ENCODE measurements at places on chromosomes 4 and X.

DNA sequence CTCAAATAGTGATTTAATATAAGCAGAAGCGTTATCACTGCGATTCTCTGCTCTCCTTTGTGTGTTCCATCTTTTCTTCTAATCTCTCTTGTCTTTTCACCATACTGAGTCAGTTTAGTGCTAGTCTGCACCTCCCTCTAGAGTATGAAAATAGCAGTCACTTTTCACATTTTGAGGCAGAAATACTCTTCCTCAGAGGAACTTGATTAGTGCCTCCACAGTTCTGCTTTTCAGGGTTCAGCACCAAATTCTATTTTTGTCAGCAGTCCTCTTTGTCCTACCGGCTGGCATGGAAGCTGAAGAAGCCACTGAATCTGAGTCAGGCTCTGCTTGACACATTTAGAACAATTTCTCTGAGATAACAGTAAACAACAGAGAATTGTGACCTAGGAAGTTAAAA is 49.7 kb upstream of the ANKRD17 start:
- no peak for DNase-seq

DNA sequence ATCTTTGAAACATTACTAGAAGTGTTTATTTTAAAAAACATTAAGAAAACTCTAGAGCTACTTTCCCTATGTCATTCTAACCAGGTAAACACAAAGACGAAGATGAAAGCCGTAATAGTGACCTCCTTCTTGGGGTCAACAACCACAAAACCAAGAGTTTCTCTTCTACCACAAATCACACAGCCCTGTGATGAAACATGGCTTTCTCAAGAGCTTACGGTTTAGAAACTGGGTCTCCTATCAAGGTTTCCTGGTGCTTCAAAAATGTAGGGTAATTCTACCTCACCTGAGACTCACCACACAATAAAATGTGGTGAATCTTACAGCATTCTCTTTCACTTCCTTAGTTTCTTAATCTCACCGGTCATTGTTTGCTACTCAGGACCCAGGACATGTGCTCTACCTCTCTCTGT is 50.9 kb downstream of the CORIN start:
- no peak for DNase-seq

- no peak for DNase-seq
Observed at GRCh38 chr4:57147335-57148060, 37.3 kb upstream of the IGFBP7 start.

GRCh38 chr4:1249731-1250526 is 999 bp upstream of the CTBP1 start:
- no peak for DNase-seq

- no peak for DNase-seq
Observed at GRCh38 chr4:11765849-11766453, 337.3 kb upstream of the HS3ST1 start.

DNA sequence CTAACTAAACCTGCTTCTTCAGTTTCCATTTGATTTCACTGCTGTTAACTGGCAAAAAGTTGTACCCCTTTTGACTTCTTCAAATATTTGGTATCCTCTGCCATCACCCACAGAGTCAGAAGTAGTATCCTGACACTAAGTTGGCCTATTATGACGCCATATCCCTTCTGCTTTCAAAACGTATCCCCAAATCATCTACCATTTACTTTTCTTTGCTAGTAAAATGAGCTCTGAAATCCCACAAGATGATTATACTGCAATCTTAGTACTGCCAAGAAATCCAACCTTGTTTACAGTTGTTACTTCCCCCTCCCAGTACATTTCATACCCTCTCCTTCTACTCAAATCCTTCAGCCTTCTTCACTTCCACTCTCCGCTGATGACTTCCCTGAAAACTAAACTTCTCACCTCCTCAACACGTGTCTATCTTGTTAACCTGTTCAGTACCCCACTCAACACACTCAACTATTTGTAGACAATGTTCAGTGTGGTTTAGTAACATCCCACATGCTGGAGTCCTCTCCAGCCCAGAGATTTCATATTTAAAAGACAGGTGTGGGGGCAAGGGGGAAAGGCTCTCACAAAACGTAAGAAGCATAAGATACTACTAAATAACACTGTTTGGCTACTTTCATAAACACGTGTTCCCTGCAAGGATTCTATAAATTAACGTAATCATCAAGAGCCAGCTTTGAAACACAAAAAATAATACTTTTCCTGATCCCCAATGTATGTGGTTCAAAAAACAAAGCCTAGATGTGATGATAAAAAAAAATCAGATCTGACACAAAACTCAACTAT is 1.3 kb downstream of the NAF1 start:
- DNase-seq = no peak

GRCh38 chrX:15564981-15565579 is 35.7 kb downstream of the ACE2 start:
- DNase-seq = peak; percentile 57

- no peak for DNase-seq
Observed at GRCh38 chr4:162075726-162076125, 88.1 kb downstream of the FSTL5 start.

- no peak for DNase-seq
Observed at GRCh38 chr4:72208421-72209075, 176.7 kb downstream of the NPFFR2 start.

- DNase-seq = no peak
Observed at GRCh38 chr4:122360754-122361153, 18.1 kb upstream of the ADAD1 start.

GRCh38 chrX:115289465-115289864 is at the start of gene LUZP4:
TSS of gene LUZP4 (plus strand) at chrX:115289715. CDS start at chrX:115289760, 45 bp downstream.
- DNase-seq = no peak

DNA sequence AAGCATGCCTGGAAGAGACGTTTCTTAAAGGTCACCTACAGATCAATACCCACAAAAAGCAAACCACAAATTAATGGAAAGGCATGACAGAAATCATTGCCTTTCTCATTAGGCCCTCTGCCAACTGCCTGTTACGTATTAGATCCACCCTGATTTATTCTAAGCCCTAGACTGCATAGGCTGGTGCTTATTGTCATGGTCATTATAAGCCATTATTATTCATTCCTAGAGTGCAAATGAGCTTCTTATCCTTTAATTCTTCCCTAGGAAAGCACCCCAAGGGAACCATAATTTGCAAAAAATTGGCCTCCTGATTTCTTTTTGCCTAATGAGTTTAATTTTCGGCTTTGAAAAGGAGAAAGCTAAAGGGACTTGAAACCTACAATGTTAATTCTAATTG is 184.2 kb upstream of the GPRIN3 start:
- DNase-seq = no peak

GRCh38 chrX:136493011-136493410 is 4.4 kb upstream of the HTATSF1 start:
- no peak for DNase-seq

GRCh38 chrX:79138658-79139241 is 5.7 kb upstream of the GPR174 start:
- DNase-seq = no peak

DNA sequence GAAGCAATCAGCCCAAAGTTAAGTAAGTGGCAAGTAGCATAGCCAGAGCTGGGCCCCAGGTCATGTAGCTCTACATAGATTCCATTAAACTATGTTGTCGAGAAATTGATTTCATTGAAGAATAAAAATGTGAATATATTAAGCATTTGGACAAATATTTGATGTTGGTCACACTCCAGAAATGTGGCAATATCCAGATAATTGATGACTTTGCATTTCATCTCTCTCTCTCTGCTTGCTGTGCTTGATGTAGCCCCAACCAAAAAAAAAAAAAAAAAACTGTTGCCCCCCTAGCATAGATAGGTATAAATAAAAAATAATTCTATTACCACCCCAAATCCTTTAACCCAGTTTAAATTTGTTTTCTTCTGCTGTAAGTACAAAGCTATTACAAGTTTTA is 7.5 kb upstream of the NDST3 start:
- DNase-seq = no peak

GRCh38 chr4:184510401-184510800 is 36.1 kb upstream of the IRF2 start:
- DNase-seq = no peak

- DNase-seq = no peak
Observed at GRCh38 chr4:88277711-88278225, 6.6 kb downstream of the PPM1K start.

- DNase-seq = no peak
Observed at GRCh38 chr4:968621-969394, 4.6 kb downstream of the DGKQ start.

DNA sequence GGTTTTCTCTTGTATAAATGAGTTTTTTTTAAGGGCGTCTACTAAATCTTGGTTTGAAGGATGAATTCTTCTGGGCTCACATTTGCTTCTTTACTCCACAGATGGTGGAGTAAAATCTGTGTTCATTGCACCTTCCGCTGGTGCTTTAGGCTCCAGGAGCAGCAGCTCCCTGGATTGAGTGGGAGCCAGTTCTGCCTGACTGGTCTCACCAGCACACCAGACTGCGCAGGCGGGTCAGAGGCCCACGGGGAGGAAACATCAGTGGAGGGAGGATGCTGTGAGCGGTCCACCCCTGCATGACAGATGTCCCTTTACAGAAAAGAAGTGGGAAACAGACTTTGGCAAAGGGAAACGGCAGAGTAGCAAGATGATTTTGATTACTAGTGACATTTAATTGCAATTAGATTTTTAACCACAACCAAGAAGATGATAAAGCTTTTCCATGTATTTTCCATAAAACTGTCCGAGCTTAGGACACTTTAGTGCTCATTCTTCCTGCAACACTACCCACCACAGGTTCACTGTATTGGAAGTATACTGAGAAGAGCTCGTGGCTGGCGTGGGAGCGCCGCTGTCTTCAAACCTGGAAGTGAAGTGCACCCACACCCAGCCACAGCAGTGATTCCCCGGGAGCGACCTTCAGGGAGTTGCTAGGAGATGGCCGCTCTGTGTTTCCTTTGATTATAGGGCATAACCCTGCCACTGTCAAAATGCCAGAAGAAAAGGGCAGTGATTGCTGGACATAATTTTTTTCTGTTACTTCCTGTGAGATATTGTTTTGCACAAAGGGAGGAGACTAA is 95.2 kb downstream of the SORBS2 start:
- no peak for DNase-seq

- DNase-seq = no peak
Observed at GRCh38 chr4:26071688-26072087, 157.7 kb downstream of the SMIM20 start.

DNA sequence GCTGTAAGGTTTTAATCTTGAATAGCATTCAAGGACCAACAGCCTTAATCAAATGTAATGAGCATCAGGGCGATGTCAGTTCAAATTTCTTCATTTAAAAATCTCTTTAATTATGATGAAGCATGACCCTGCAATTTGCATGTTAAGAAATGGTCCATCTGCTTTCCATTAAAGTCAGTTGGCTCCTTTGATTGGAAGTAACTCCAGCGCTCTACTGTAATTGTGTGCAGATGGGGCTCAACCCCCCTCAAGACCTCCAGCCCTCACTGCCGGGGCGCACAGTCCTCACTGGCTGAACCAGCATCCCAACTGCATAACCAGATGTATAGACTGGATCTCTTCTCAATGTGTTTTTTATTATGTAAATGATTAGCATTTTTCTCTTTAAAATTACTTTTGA is 126.9 kb downstream of the VCX3B start:
- DNase-seq = no peak

- DNase-seq = no peak
Observed at GRCh38 chrX:129773649-129774458, 5.9 kb upstream of the SASH3 start.

GRCh38 chr4:24910499-24910898 is 2.3 kb downstream of the CCDC149 start:
- no peak for DNase-seq

DNA sequence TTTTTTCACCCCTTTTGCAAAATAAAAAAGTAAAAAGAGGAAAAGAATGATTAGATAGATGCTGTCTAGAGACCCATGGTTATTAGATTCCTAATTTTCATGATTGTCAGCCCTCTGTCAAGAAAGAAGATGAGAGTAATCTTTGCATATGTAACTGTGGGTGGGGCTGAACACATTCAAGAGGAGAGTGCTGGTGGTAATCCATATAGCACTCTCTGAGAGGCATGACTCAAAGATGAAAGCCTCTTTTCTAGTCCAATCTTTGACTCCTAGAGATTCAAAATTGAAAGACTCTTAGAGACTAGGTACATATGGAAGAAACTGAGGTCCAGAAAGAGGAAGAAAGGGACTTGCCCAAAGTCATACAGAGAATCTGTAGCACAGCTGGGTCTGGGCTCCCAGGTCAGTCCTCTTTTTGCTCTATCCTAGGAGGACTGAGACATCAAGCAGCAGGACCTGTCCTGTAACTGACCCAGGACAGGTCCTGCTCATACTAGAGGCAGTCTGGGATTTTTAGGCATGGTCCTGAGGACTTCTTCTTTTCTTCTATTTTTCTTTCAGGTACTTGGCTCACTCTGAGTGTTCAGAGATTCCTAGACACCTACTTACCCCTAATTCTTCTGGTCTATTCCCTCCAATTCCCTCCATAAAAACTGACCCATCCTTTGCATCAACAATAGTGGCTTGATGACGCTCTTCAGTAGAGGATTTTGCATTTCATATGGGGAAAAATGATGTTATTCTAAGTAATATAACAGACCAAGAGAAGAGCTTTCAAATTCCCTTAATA is 23.8 kb downstream of the VSIG4 start:
- DNase-seq = no peak

- no peak for DNase-seq
Observed at GRCh38 chr4:98110214-98110613, 33.1 kb downstream of the STPG2 start.

GRCh38 chr4:152640058-152640921 is 39.5 kb downstream of the TMEM154 start:
- DNase-seq = no peak

GRCh38 chr4:15515106-15515505 is 45.4 kb downstream of the CC2D2A start:
- no peak for DNase-seq

DNA sequence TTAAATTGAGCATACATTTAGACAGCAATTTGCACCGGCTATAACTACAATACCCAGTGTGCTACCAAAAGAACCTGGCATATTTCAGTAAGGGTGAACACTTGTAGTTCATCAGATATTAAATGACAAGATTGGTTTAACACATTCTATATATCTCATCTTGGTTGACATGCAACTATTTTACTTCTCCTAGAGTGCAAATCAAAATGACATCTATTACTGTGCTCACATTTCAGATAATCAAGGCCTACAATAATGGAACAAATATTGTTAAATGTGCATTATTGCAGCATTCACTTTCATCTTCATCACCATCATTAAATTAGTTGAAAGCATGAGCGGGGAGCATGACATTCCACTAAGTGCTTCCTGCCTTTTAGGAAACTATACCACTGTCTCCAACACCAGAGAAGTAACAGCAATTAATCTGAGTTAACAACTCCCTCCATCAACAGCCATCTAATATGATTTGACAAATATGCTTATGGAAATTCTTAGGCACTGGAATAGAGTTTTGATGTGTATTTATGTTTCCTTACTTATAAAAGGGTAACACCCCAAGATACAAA is 209.8 kb upstream of the SLIT2 start:
- no peak for DNase-seq

DNA sequence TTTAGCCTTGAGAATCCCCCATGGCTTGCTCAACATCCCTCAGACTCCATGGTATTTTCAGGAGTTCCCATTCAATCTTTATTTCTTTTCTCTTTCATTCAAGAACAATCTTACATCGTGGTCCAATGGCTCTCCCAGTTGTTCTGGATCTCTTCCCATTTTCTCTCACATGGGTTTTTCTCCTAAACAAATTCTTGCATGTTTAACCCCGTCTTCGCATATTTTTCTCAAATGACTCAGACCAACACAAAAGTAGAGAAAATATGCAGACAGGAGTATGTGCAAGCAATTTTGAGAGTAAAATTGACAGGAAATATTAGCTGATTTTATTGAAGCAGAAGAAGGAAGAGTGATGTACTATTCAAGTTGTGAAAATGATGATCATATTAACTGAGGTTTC is 396.4 kb upstream of the TRAM1L1 start:
- DNase-seq = no peak

GRCh38 chrX:85140964-85141363 is 102.6 kb downstream of the SATL1 start:
- no peak for DNase-seq
